ENCODE measurements at places on chromosomes 3 and 15. TPM values are rescaled to one million over a fixed set of nuclear protein-coding genes. Genes with fewer than 3 reads are reported as not detected.

DENND4A gene
- total RNA-seq = 38.4 TPM

FANCD2OS gene
- total RNA-seq = not detected

CLK3 gene
- 122 TPM for total RNA-seq

CILP gene
- not detected for total RNA-seq

CYB561D2 gene
- 35.8 TPM for total RNA-seq

CYP11A1 gene
- total RNA-seq = not detected

CCDC174 gene
- 22.4 TPM for total RNA-seq

NOX5 gene
- total RNA-seq = not detected

ATOSA gene
- 45.0 TPM for total RNA-seq
